ENCODE measurements at places on chromosomes 2 and 18. TPM values are rescaled to one million over a fixed set of nuclear protein-coding genes. Genes with fewer than 3 reads are reported as not detected.

The METTL8 gene
- total RNA-seq: 9.5 TPM

The KRTCAP3 gene
- total RNA-seq: 0.24 TPM

The RGPD5 gene
- total RNA-seq: 35.9 TPM

The GPR55 gene
- total RNA-seq: not detected

The EML6 gene
- total RNA-seq: 0.56 TPM

The TUBB8B gene
- total RNA-seq: not detected

The RIT2 gene
- total RNA-seq: not detected

The C2orf80 gene
- total RNA-seq: not detected

The ARHGAP28 gene
- total RNA-seq: 1.1 TPM

The RAPGEF4 gene
- total RNA-seq: 7.2 TPM

The TCF4 gene
- 59.5 TPM for total RNA-seq

The G6PC2 gene
- total RNA-seq: not detected

The SKA1 gene
- total RNA-seq: 0.65 TPM

The CCDC102B gene
- total RNA-seq: 4.4 TPM

The ZFAND2B gene
- 21.3 TPM for total RNA-seq

The ASNSD1 gene
- total RNA-seq: 37.9 TPM

The EMILIN2 gene
- 17.7 TPM for total RNA-seq

The ENOSF1 gene
- 20.9 TPM for total RNA-seq

The TMSB10 gene
- 417 TPM for total RNA-seq

The RNF144A gene
- 14.5 TPM for total RNA-seq

The CCDC178 gene
- total RNA-seq: 0.35 TPM

Measured in Right ventricle myocardium superior (tissue), 1 donor.